ENCODE measurements at places on chromosomes 5 and 9.

- no peak for DNase-seq
Observed at GRCh38 chr5:146081556-146081955, 23.8 kb downstream of the PLAC8L1 start.

GRCh38 chr5:135555530-135555929 lies 19.8 kb upstream of the NEUROG1 start:
- no peak for DNase-seq

- no peak for DNase-seq
Observed at GRCh38 chr5:109145139-109145538, 264.6 kb downstream of the PJA2 start.

DNA sequence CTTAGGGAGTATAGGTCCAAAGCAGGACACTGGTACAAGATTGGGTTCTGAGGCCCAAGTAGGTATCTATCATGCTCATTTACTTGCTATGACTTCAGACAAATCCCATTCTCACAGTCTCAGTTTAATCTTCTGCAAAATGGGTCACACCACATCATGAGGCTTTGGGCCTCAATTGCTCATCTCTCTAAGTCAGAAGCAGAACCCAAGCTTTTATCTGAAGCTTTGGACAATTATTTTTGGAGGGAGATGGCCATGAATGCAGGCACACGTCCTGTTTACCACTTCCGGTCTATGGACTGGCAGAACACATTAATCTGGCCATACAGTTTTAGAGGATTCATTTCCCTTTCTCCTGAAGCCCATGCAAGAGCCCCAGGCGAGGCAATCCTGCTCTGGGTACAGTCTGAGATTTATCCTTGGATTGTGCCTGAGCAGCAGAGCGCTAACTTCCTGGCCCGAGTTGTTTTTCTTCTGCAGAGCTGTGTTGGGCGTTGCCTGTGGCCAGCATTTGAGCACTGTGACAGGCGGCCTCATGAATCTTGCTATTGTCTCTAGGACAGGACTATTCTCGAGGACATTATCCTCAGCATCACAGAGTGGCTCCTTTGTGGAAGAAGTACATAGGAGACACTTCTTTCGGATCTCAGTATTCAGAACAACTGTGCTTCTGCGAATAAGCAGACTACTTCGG lies 16.1 kb downstream of the SLC22A4 start:
- no peak for DNase-seq

GRCh38 chr9:137674307-137674975 lies 55.6 kb downstream of the EHMT1 start:
- no peak for DNase-seq
